ENCODE measurements at places on chromosomes 1 and 21. TPM values are rescaled to one million over a fixed set of nuclear protein-coding genes. Genes with fewer than 3 reads are reported as not detected.

DNA sequence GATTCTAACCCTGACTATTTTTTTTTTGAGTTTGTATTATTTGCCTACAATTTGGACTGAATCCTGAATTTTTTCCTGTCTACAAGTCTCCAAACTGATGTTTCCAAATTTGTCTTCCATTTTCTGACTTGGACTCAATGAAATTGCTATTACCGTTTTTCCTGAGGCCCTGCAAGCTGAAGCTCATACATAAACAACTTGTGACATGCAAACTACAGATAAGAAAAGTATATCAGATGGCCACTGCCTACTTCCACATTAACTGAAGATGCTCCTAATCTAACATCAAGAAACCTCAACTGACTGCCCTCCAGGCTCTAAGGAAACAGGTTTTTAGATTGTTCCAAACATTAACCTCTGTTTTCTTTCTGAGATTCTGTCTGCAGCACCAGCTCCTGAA, 51.1 kb upstream of the KLHDC7A start:
- no peak for DNase-seq
- no peaks in the 10 kb centered on the region for H3K36me3 ChIP-seq
- H3K27ac ChIP-seq, result no peak overlapping the region
- H3K4me3 ChIP-seq, result no peak overlapping the region

Gene TRIM67
- total RNA-seq, result not detected

DNA sequence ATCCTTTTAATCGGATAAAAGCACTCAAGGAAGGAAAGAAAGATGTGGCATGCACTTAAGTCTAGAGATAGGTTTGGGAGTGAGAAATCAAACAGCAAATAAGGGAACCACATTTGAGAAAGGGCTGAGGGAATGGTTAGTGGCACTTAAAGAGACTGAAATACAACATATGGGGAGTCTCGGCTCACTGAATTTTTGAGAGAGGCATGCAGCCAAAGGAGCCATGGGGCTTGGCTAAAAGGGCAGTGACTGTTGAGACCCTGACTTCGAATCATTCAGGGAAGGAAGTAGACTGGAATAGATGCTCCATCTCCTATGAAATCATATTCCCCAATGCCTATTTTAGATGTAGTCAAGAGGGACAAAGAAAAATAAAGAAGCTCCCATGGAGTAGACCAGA, 58.3 kb upstream of the HAO2 start:
- H3K4me3 ChIP-seq, result no peak overlapping the region
- peaks cover 28% of the 10 kb centered on the region for H3K27me3 ChIP-seq
- no peak for DNase-seq

DNA sequence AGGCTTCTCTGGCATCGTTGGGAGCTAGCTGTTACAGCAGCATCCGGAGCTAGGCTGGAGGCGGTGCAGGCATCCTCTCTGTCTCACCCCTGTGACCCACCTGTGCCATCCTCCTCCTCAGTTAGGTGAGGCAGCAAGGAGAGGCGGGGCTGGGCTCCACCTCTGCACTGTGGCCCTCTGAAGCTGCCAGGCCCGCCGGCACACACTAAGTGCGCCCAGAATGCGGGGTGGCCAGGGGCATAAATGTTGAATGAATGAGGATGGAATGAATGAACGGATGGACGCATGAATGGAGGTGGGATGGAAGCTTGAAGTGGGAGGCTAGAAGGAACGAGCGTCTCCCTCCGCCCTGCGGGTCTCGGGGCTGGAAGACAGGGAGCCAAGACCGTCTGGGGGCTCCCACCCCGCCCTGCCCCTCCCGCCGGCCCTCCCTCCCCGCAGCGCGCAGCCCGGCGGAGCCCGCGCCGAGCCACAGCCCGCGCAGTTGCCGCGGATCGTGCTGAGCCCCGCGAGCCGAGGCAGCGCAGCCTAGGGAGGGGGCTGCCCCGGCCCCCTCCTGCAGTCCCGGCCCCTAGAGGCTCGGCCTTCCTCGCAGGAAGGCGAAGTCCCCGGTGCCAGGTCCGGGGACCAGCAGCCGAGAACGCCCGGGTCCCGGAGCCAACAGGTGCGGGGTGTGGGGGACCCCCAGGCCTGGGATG, at the start of gene HCRTR1:
Gene HCRTR1, plus strand, starts transcription at position 472 of the 698 bp plus-strand sequence. CDS start 1,504 bp downstream, outside the sequence.
- H3K36me3 ChIP-seq, result no peaks in the 10 kb centered on the region
- H3K4me1 ChIP-seq, result peaks cover 2% of the 10 kb centered on the region
- peaks cover 30% of the 10 kb centered on the region for H3K27me3 ChIP-seq
- no peak within 1 kb of the TSS for H3K4me3 ChIP-seq
- no peak for DNase-seq

GRCh38 chr21:28181730-28182129, 810.9 kb downstream of the LTN1 start:
- H3K27me3 ChIP-seq, result no peaks in the 10 kb centered on the region
- H3K4me3 ChIP-seq, result no peak overlapping the region
- DNase-seq, result no peak

DNA sequence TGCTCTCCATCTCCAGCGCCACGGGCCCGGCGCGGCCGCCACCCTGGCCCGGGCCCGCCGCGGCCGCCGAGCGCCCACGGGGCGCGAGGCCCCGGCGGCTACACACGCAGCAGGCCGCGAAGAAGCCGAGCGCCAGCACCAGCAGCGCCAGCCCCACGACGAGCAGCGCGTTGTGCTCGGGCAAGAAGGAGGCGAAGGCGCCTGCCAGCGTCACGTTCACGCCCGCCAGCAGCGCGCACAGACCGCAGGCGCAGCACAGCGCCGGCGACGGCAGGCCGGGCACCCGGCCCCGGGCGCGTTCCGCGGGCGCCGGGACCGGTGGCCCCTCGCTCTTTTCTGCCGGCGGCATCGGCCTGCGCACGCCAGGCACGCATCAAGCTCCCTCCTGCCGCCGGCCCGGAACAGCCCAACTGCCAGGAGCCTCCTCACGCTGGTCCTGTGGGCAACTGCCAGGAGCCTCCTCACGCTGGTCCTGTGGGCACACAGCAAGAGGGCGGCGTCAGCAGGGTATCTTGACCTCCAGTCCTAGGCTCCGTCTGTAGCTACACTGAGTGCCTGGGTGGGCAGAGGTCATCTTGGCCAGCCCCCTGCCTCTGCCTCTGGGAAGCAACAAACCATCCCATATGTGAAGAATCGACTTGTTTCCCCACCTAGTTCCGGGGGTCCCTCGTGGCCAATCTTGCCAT, 18.1 kb downstream of the KNCN start:
- H3K27ac ChIP-seq, result no peak overlapping the region
- peaks cover 48% of the 10 kb centered on the region for H3K27me3 ChIP-seq
- H3K4me3 ChIP-seq, result peak overlapping the region; percentile 61
- peak; percentile 51 for DNase-seq
- H3K4me1 ChIP-seq, result peaks cover 42% of the 10 kb centered on the region

- H3K4me3 ChIP-seq, result no peak overlapping the region
- H3K36me3 ChIP-seq, result no peaks in the 10 kb centered on the region
- DNase-seq, result no peak
- no peaks in the 10 kb centered on the region for H3K4me1 ChIP-seq
- no peaks in the 10 kb centered on the region for H3K27me3 ChIP-seq
Observed at GRCh38 chr1:221414772-221415539, 326.9 kb downstream of the DUSP10 start.

DNA sequence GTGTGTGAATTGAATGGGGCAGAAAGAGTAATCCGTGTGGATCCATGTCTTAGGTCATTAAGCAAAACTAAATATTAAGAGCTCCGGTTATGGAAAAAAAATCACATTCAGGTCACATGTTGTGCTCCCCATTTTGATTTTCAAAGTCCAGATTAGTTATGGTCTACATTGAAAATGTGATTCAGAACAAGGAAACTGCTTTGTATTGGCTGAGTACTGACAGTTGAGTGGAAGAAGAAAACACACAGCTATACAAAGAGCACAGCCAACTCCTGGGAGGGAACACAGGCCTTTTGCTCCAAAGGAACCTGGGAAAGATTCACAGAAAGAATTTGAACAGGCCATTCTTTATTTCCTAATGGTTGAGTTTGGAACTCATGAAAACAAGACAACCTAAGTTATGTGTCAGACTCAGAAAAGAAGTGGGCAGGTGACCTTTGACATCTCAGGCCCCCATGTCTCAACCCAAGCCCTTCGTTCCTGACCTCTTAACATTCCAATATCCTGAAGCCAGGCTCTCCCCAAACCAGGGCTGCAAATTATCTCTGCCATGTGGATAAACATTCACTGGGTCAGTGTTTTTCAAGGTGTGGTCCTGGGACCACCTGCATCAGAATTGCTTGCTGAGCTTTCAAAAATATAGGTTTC, 159.3 kb upstream of the LMO4 start:
- DNase-seq, result no peak
- H3K27ac ChIP-seq, result no peak overlapping the region
- H3K4me1 ChIP-seq, result no peaks in the 10 kb centered on the region
- H3K36me3 ChIP-seq, result no peaks in the 10 kb centered on the region

DNA sequence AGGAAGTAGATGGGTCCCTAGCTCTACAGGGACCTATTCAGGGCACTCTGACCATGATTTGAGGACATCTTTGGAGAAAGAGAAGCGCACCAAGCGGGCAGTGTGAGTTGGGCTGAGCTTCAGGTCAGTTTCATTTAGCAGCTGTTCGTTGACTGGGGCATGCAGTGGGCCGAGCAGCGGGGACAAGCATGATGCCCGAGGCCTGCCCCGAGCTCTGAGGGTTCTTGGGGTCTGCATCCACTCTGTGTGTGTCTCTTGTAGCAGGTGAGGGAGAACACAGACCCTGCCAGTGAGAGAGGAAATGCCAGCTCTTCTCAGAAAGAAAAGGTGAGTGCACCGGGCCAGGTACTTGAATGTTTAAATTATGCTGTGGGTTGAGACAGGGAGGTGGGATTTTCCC, 5.4 kb downstream of the THAP3 start:
- H3K27me3 ChIP-seq, result no peaks in the 10 kb centered on the region
- DNase-seq, result no peak
- peaks cover 25% of the 10 kb centered on the region for H3K4me1 ChIP-seq
- no peak overlapping the region for H3K27ac ChIP-seq
- H3K4me3 ChIP-seq, result no peak overlapping the region

DNA sequence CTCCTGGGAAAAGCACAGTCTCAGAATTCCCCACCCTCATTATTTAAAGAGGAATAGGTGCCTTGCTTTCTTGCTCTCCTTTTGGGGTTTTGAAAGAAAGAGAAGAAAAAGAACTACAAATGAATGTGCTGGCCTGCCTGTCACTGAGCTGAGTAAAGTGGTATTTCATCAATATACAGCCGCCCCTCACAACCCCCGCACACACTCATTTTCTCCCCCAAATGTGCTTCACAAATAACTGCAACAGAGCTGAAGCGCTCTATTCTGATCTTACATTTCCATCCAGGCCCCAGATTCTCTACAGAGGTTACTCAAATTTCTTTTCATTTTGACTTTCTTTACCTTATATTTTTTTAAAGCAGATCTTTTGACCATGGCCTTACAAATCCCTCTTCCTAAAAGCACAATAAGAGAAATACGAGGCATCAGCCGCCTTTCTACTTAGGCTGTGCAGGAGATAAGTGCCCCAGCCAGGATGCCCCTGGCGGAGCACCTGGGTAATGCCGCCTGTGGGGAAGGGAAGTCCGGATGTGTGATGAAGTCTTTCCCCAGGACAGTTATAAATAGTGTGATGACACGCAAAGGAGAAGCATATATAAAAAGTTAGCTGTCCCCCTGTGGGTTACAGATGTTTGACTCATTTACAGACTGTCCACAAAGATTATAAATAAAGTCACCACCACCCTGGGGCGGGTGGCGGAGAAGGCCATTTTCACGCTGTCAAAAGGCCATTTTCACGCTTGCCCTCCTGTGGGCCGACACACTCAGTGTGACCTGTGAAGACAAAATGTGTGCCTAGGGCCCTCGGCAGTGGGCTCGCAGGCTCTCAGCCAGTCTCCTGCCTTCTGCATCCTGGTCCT, 6.5 kb downstream of the KCNN3 start:
- peaks cover 15% of the 10 kb centered on the region for H3K4me1 ChIP-seq
- H3K27me3 ChIP-seq, result peaks cover 25% of the 10 kb centered on the region
- H3K36me3 ChIP-seq, result no peaks in the 10 kb centered on the region
- H3K4me3 ChIP-seq, result no peak overlapping the region
- DNase-seq, result peak; percentile 40

DNA sequence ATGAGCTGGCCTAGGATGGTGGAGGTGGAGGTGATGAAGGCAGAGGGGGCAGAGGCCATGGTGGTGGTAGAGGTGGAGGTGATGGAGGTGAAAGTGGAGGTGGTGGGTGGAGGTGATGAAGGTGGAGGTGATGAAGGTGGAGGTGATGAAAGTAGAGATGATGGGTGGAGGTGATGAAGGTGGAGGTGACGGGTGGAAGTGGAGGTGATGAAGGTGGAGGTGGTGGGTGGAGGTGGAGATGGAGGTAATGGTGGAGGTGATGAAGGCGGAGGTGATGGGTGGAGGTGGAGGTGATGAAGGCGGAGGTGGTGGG, 19.7 kb upstream of the NPHP4 start:
- DNase-seq, result no peak
- no peak overlapping the region for H3K27ac ChIP-seq
- peaks cover 18% of the 10 kb centered on the region for H3K4me1 ChIP-seq
- H3K27me3 ChIP-seq, result no peaks in the 10 kb centered on the region
- peaks cover 28% of the 10 kb centered on the region for H3K36me3 ChIP-seq

Gene AVPR1B
- total RNA-seq, result not detected

Gene SLC35E2B
- 54.5 TPM for total RNA-seq

DNA sequence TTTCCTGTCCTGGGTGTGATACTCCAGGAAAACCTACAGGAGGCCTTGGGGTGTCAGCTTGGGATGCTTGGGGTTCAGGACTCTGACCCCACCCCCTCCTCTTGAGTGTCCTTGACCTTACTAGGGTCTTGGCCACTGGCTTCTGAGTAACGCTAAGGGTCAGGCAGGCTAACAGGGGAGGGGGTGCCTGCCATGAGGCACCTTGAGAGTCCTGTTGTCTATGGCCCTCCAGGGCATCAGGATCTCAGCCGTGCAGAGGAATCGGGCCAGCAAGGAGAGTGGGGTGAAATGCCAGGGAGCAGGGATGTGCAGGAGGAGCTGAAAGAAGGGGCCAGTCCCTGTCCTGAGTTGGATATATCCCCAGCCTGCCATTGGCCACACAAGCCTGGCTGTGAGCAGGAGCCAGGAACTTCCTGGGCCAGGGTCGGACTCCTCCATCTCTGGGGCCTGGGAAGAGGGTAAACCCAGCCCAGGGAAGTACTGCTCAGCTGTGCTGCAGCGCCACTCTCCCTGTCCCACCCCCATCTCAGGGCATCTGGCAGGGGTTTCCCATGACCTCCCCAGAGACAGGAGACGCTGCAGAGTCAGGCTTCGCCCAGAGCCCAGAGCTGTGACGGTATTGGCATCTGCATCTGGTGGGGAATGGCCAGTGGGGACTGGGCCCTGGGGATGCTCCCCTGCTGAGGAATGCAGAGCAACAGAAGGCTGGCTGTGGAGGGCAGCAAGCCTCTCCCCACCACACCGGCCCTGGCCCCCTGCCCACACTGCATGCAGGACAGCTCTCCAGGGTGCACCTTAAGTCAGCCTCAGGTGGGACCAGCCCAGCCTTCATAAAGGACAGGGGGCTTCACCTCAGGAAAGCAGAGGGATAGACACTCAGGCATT, 6.3 kb downstream of the KIF21B start:
- H3K4me1 ChIP-seq, result peaks cover 90% of the 10 kb centered on the region
- peaks cover 74% of the 10 kb centered on the region for H3K36me3 ChIP-seq
- H3K27me3 ChIP-seq, result no peaks in the 10 kb centered on the region
- peak overlapping the region; percentile 35 for H3K4me3 ChIP-seq
- peak overlapping the region; percentile 99 for H3K27ac ChIP-seq

GRCh38 chr1:87935130-87935529, 606.5 kb downstream of the LMO4 start:
- no peak for DNase-seq
- H3K36me3 ChIP-seq, result no peaks in the 10 kb centered on the region
- no peak overlapping the region for H3K27ac ChIP-seq
- no peak overlapping the region for H3K4me3 ChIP-seq
- H3K4me1 ChIP-seq, result no peaks in the 10 kb centered on the region
